ENCODE measurements at places on chromosomes 1 and 21.

- no peak for DNase-seq
Observed at GRCh38 chr1:53929246-53929960, 16.1 kb downstream of the IFT25 start.

GRCh38 chr1:27364696-27365371 is 1.9 kb downstream of the MAP3K6 start:
- DNase-seq, result no peak

DNA sequence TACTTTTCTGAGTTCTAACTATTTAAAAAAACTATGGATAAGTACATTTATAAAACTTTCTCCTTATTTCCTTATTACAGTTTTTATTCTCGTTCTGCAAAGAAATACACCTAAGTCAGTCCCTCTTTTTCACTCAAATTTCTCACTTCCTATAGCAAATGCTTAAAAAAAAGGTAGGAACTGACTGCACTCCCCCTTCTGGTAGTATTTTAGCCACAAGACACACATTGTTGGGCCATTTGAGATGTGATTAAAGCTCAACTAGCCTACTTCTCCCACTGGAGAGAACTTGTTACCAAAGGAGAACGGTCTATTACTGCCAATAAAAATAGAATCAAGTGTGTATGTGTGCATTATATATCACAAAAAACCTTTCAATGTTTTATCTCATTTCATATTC is 521.9 kb upstream of the PRMT6 start:
- no peak for DNase-seq

DNA sequence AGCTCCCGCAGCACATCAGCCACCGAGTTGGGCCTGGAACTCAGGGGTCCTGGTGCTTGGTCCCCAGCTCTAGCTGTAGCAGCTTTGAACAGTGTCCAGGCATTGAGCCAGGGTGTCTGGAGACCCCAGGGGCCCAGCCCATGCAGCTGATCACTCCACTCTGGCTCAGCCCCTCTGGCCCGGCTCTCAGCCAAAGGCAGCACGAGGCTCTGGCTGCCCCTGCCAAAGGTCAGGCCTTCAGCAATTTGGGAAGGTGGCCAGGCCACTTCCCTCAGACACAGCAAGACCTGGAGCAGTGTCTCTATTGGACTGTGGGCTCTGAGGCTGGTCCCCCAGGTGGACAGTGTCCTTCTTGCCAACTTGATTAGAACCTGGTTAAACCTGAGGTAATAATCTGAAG is 34.4 kb upstream of the RNF19B start:
- no peak for DNase-seq

DNA sequence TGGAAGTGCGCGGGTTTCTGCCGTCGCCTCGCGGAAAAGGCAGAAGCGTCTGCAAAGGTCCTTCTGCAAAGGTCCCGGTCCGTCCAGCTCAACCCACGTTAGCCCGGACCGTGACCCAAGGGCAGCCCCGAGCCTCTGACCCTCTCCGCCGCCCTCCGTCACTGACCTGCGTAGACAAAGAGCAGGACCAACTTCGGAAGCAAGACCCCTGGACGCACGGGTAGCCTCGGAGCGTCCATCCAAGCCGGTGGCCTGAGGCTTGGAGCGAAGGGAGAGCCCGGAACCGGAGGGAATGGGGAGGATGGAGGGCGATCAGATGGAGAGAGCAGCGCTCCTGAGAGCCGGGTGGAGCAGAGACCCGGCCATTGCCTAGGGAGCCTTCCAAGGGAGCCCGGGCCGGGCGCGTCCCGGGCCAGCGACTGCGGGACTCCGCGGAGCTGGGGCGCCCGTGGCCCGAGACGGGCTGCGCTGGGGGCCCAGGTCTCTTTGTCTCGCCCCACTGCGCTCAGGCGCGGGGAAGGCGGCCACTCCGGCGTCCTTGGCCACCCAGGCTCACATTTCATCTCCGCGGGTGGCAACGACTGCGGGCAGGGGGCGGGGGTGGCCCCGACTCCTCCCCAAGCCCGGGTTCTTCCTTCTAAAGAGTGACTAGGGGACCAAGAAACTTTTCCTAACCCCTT is at the start of gene CYYR1:
Gene CYYR1 (minus strand): TSS at position 585 of the 680 bp plus-strand sequence. CDS start 346 bp downstream, at position 239.
- no peak for DNase-seq

DNA sequence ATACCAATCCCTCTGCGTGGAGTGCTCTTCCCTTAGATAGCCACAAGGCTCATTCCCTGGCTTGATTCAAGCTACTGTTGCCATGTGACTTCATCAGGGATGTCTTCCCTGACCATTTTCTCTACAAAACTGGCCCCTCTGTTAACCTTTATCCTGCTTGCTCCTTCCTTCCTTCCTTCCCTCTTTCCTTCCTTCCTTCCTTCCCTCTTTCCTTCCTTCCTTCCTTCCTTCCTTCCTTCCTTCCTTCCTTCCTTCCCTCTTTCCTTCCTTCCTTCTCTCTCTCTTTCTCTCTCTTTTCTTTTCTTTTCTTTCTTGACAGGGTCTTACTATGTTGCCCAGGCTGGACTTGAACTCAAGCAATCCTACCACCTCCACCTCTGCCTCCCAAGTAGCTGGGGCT is 6.2 kb upstream of the RYR2 start:
- DNase-seq, result no peak

- no peak for DNase-seq
Observed at GRCh38 chr1:198228925-198229324, 72.1 kb downstream of the NEK7 start.

GRCh38 chr1:73674945-73675561 is 522.9 kb downstream of the LRRIQ3 start:
- peak; percentile 17 for DNase-seq

DNA sequence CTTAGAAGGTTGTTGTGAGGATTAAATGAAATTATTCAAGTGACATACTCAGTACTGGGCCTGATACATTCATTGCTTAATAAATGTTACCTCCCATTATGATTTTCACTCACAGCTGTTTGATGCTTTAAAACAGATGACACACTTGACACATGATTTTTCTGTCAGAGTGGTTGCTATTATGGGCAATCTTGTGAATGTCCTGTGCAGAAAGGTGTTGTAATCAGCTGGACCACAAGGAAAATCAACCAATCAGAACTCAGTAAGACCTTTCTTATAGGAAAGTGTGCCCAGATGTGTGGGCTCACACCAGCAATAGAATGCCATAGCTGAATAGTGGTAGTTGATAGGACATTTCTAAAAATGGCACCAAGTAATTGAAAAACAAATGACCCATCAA is 23.5 kb downstream of the GJA5 start:
- no peak for DNase-seq

- peak; percentile 28 for DNase-seq
Observed at GRCh38 chr1:62687421-62687902, 724 bp downstream of the DOCK7 start.

Measured in hippocampal formation (tissue), 2 donors.